ENCODE measurements at places on chromosomes 5 and 9. TPM values are rescaled to one million over a fixed set of nuclear protein-coding genes. Genes with fewer than 3 reads are reported as not detected.

The MELK gene
- 7.4 TPM for total RNA-seq

- no peak overlapping the region for H3K4me3 ChIP-seq
- no peak for DNase-seq
- no peaks in the 10 kb centered on the region for H3K36me3 ChIP-seq
- no peaks in the 10 kb centered on the region for H3K27me3 ChIP-seq
- no peaks in the 10 kb centered on the region for H3K4me1 ChIP-seq
These were observed 98.9 kb downstream of the CSNK1G3 start for GRCh38 chr5:123610665-123611405.

The TEK gene
- 0.72 TPM for total RNA-seq

The PROB1 gene
- 0.95 TPM for total RNA-seq

DNA sequence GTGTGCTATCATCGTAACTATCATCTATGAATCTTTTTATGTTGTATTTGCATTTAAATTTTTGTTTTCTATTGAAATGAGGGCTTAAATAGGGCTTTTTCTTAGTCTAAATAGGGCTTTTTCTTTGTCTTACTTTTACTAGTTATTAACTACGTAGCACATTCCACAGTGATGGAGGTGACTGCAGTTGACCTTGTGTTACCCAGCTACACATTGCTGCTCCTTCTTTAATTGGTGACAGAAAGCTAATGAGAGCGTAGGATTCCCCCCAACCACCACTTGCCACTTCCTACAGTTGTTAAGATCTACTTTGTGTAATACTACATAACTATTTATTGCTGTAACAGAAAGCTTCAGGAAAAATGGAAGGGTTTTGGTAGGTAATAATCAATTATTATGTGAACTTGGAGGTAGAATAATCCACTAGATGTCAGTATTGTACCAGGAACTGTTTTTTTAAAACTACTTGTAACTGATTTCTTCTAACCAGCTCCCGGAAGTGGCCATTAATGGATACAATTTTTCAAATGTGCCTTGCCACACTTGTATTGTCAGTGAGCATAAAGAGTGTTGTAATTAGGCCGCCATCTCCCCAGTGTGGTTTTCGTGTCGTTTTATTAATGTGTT, 18.0 kb downstream of the MTRR start:
- DNase-seq, result no peak
- H3K4me3 ChIP-seq, result no peak overlapping the region
- no peaks in the 10 kb centered on the region for H3K4me1 ChIP-seq
- no peak overlapping the region for H3K27ac ChIP-seq

- peaks cover 7% of the 10 kb centered on the region for H3K4me1 ChIP-seq
- no peak overlapping the region for H3K4me3 ChIP-seq
- no peak for DNase-seq
- H3K36me3 ChIP-seq, result no peaks in the 10 kb centered on the region
- H3K27me3 ChIP-seq, result no peaks in the 10 kb centered on the region
These were observed 185.4 kb downstream of the EBF1 start for GRCh38 chr5:158914008-158915000.

GRCh38 chr5:133824661-133825254, 143.7 kb downstream of the C5orf15 start:
- no peak for DNase-seq
- H3K27me3 ChIP-seq, result peaks cover 63% of the 10 kb centered on the region
- no peak overlapping the region for H3K4me3 ChIP-seq
- no peaks in the 10 kb centered on the region for H3K36me3 ChIP-seq
- H3K27ac ChIP-seq, result no peak overlapping the region

The TAS2R1 gene
- total RNA-seq, result not detected

DNA sequence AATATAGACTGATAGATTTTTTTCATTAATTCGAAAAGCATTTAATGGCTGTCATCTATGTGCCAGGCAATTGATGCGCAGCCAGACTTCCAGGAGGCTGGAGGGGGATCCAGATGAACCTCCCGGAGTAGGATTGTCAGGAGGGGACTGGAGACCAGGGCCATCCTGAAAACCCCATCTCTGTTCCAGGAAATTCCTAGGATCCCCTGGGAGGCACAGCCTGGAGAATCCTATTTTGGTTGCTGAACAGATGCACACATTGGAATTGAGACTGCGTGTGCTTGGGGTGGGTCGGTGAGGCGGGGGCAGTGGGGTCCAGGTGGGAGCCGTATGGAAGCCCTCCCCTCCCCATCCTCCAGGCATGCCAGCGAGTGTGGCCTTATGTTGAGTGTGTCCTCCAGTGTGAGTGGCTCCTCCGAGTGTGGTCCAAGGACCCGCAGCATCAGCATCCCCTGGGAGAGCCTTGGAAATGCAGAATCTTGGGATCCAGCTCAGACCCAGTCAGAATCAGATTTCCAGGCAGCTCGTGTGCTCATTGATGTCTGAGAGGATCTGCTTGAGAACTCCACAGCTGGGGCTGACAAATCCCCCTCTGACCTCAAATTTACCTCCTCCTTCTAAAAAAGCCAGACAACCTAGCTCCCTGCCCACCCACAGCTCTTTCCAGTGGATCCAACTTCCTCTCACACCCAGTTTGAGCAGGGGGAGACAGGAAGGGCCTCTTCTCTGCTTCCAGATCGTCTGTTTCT, 38.7 kb downstream of the ROPN1L start:
- no peak overlapping the region for H3K4me3 ChIP-seq
- no peaks in the 10 kb centered on the region for H3K36me3 ChIP-seq
- no peaks in the 10 kb centered on the region for H3K27me3 ChIP-seq
- H3K27ac ChIP-seq, result no peak overlapping the region
- peaks cover 14% of the 10 kb centered on the region for H3K4me1 ChIP-seq

DNA sequence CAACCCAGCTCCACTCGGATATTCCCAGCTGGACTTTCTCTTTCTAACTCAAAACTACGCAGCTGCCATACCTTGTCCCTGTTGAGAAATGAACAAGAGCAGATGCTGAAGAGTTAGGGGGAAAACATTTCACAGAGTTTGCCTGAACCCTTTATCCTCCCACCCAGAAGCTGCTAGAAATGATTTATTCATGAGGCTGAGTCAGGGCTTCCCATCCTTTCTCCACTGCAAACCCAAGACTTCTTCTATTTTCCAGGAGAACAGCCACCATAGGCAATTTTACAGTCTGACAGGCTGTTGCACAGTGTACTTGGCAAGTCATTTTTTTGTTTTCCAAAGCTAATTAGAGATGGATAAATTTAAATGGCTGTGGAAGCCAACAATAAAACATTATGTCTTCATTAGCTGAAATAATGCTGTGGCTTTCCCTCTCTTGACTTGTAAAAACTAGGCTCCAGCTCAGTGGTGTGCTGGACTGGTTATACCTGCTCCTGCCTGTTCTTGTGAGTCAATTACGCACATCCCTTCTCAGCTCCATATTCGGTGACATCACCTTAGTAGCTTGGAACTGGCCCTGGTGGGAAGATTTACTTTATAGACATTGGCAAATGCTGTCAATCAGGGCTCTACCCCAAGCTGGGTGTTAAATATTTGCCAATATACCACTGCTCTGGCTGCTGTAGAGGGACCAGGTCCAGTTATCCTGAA, 71.9 kb downstream of the KIF4B start:
- H3K4me3 ChIP-seq, result no peak overlapping the region
- no peaks in the 10 kb centered on the region for H3K4me1 ChIP-seq
- no peaks in the 10 kb centered on the region for H3K36me3 ChIP-seq
- DNase-seq, result no peak
- no peaks in the 10 kb centered on the region for H3K27me3 ChIP-seq

- no peak for DNase-seq
- H3K4me1 ChIP-seq, result no peaks in the 10 kb centered on the region
- H3K36me3 ChIP-seq, result no peaks in the 10 kb centered on the region
- no peaks in the 10 kb centered on the region for H3K27me3 ChIP-seq
These were observed 389.4 kb downstream of the CTNND2 start for GRCh38 chr5:11514705-11515432.

DNA sequence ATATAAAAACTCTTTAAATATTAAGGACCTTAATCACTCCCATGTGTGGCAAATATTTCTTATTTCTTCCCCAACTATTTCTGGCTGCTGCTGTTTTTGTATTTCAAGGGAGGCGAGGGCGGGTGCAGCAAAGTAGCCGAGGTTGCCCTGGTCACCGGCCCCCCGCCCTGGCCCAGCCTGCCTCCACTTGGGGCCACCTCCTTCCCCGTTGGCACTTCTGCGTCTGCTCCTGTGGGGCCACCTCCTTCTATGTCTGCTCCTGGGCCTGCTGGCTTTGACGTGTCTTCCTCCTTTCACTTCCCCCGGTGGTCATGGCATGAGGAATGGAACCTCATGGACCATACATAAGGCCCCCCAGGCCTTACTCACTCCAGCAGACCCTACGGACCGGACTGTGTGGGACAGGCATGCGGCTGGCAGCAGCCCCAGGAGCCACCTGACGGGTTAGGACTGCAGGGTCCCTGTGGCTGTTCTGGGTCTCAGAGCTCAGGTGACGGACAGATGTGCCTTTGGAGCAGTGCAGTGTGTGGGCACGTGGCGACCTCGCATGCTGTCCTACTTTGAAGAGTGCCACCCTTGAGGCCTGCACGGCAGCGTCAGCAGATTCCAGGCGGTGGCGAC, 5.8 kb upstream of the ENTPD8 start:
- peaks cover 3% of the 10 kb centered on the region for H3K27me3 ChIP-seq
- peaks cover 8% of the 10 kb centered on the region for H3K4me1 ChIP-seq
- DNase-seq, result no peak
- no peak overlapping the region for H3K27ac ChIP-seq
- H3K36me3 ChIP-seq, result no peaks in the 10 kb centered on the region
- no peak overlapping the region for H3K4me3 ChIP-seq

DNA sequence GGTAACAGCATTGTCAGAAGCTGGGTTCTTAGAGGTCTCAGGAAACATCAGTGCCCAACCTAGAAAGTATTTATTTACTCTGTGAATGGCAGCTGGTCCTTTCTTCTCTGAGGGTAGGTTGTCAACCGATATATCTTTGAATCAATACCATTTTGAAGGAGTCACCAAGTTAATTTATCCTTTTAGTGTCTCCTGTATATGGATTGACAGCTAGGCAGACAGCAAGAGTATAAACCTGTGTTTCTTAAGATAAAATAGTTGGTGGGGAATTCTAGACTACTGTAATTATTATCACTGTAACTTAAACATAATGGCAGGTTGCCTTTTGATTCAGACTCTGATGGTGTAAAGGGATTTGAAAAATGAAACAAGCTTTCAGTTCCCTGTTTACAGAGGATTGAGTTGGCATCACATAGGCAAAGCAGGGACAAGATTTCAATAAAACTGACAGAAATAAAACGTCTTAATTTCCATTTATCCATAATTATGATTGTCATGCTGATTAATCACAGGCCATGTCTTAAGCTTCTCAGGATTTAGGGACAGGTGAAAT, 190.8 kb upstream of the HAPLN1 start:
- no peak overlapping the region for H3K27ac ChIP-seq
- H3K36me3 ChIP-seq, result no peaks in the 10 kb centered on the region
- H3K4me3 ChIP-seq, result no peak overlapping the region

The INSYN2B gene
- not detected for total RNA-seq

The EPB41L4A gene
- 21.0 TPM for total RNA-seq

The ADAMTSL1 gene
- 1.2 TPM for total RNA-seq

GRCh38 chr5:179265514-179266290, 79.6 kb downstream of the ADAMTS2 start:
- H3K4me3 ChIP-seq, result no peak overlapping the region
- no peak for DNase-seq
- no peaks in the 10 kb centered on the region for H3K36me3 ChIP-seq
- H3K27me3 ChIP-seq, result no peaks in the 10 kb centered on the region
- peak overlapping the region; percentile 87 for H3K27ac ChIP-seq

DNA sequence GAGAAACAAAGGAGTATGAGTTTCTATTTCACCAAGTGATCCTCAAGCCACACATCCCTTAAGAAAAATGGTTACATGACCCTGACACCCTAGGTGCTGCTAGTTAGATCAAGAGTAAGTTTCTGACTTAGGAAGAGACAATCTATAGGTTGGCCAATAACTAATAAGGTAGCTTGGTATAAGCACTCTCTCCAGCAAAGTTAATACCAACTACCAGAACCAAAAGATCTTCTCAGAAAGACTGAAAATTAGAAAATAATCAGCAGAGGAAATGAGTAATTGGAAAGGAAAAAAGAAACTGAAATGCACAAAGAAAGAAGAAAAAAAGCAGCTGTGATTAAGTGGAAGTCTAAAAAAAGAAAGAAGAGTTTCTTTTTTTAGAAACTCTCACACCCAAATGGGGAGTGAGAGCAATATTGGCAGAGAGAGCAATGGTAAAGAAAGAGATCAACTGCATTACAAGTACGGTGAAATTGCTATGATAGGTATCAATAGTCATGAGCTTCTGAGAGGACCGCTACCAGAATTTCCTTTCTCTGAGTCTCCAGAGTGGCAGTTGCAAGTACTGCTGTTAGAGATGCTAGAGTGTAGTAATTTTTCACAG, 195.5 kb downstream of the TMEM167A start:
- no peaks in the 10 kb centered on the region for H3K27me3 ChIP-seq
- H3K4me1 ChIP-seq, result no peaks in the 10 kb centered on the region
- no peak for DNase-seq
- no peak overlapping the region for H3K4me3 ChIP-seq
- H3K27ac ChIP-seq, result no peak overlapping the region

DNA sequence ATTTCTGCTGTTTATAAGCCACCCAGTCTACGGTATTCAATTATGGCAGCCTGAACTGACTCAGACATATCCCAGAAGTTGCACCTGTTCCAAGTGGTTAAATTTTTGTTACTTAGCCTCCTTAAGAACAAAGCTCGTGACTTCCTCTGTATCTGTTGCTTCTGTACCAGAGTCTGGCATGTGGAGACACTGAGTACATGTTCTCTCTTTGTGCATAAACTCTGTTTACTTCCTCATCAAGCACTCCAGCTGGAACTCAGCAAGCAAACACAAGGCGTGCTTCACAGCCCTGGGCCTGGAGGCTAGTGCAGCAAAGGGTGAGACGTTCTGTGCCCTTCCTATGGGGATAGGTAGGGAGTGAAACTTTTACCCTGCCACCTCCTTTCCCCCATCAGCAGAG, 19.0 kb downstream of the C9orf152 start:
- no peaks in the 10 kb centered on the region for H3K36me3 ChIP-seq
- no peak for DNase-seq
- peak overlapping the region; percentile 74 for H3K27ac ChIP-seq
- H3K4me3 ChIP-seq, result no peak overlapping the region
- H3K27me3 ChIP-seq, result no peaks in the 10 kb centered on the region

GRCh38 chr5:115236599-115236998, 26.1 kb downstream of the PGGT1B start:
- H3K27ac ChIP-seq, result no peak overlapping the region
- H3K4me1 ChIP-seq, result no peaks in the 10 kb centered on the region
- no peak for DNase-seq
- H3K27me3 ChIP-seq, result no peaks in the 10 kb centered on the region

The C7 gene
- total RNA-seq, result 23.0 TPM

- no peak overlapping the region for H3K27ac ChIP-seq
- H3K36me3 ChIP-seq, result no peaks in the 10 kb centered on the region
- H3K4me1 ChIP-seq, result no peaks in the 10 kb centered on the region
- no peak overlapping the region for H3K4me3 ChIP-seq
These were observed 350.2 kb downstream of the KIAA0825 start for GRCh38 chr5:94268226-94268625.

Data from esophagus squamous epithelium (tissue), 5 donors.